ENCODE measurements at places on chromosomes 16 and 17.

DNA sequence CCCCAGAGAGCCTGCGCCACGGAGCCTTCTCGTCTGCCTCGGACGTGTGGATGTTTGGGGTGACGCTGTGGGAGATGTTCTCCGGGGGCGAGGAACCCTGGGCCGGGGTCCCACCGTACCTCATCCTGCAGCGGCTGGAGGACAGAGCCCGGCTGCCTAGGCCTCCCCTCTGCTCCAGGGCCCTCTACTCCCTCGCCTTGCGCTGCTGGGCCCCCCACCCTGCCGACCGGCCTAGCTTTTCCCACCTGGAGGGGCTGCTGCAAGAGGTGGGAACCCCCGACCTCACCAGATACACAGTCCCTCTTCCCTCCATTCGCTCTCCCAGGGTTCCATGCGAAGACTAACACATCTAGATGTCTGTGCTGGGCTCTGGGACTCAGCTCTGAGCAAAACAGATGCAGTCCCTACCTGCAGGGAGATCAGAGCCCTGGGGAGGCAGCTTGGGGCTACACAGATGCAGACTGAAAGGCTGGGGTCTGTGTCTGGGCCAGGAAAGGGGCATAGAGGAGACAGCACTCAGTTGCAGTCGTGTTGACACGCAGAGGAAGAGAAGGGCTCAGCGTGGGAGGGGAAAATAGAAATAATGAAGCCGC, 3.7 kb downstream of the TNK1 start:
- DNase-seq, result no peak

DNA sequence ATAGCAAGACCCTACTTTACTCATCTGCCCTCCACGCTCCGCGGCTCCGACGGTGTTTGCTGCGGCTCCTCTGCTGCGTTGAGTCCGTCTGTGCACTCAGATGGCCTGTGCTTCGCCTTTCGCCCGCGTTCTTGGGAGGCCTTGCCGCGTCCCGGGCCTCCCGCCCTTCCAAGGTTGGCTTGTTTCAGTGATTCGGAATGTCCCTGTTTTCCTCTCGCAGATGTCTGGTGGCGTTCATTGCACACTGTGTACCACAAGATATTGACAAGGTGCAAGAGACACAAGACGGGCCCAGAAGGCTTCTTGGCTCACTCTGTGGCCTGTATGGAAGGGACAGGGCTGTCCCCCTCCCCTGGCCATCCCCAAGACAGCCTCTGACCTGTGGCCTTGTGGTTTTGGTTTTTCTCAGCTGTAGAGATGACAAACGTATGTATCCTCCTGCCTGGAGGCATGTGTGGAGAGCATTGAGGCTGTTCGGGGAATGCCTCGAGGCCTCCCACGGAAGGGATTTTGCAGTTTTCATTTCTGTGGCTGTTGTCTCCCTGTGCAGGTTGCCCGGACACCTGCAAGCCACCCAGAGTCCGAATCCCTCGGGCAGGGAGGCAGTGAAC, 15.4 kb downstream of the MGRN1 start:
- no peak for DNase-seq

- DNase-seq, result no peak
Measured at GRCh38 chr17:1347589-1348323, 52.3 kb downstream of the YWHAE start.

DNA sequence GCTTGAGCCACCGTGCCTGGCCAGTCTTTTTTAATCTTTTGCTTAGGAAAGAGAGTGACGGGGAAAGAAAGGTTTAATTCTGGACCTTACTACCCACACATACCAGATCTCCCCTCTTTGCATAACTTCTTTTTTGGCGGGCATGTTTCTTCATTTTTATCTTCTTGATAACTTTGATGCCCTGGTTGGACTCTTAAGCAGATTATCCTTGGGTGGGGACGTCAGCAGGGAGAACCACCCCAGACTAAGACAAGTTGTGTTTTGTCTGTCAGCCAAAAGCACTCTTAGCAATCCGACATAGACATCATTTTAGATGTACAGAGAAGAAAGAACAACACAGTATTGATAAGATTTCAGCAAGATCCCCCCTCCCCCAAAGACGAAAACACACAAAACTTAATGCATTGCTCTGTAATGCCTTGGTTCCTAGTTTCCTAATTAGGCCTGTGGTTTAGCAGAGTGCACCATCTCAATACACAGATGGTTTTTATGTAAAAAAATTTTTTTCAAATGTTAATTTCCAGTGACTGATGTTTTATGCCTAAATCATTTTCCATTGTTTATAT, 99.9 kb downstream of the MSI2 start:
- no peak for DNase-seq

GRCh38 chr16:89360760-89361435, 129.5 kb downstream of the ANKRD11 start:
- DNase-seq, result no peak

DNA sequence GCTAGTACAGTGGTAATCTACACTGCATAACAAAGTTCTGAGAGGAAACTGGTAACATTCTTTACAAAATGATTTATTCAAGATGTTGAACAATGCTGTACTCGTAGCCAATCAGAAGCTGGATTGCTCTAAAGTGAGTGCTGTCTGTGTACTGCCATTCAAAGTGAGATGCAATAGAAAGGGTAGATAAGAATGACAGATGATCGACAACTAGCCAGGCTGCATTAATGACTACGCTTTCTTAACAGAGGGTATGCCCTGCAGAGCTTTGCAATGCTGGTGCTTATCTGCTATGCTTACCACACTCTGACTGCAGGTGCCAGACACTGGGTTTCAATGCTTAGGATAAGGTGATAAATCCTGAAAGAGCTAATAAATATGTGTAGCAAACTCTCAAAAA, 46.1 kb upstream of the SLC25A19 start:
- DNase-seq, result no peak

GRCh38 chr17:40345161-40345993, 19.2 kb downstream of the GJD3 start:
- no peak for DNase-seq

- no peak for DNase-seq
Measured at GRCh38 chr16:14405611-14406537, 224.2 kb downstream of the PARN start.

- DNase-seq, result no peak
Measured at GRCh38 chr17:78517421-78517820, 59.8 kb downstream of the DNAH17 start.

- no peak for DNase-seq
Measured at GRCh38 chr16:54822492-54822891, 108.2 kb upstream of the IRX5 start.

DNA sequence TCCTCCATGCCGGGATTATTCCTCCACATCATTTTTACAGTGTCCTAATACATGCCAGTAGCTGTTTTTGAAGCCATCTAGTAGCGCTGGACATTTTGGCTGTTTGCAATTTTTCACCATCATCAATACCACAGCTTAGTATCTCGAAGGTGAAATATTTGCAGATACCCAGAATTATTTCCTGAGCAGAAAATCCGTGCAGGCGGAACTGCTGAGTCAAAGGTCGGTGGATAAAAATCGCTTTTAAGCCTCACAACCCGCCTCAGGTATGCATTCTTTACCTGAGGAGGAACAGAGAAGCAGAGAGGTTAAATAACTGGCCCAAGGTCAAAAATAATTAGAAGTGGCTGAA, 584 bp upstream of the TNRC6A start:
- no peak for DNase-seq

- DNase-seq, result no peak
Measured at GRCh38 chr17:2777242-2777867, 18.9 kb upstream of the RAP1GAP2 start.

- DNase-seq, result no peak
Measured at GRCh38 chr17:8951206-8951605, 14.3 kb downstream of the PIK3R5 start.

DNA sequence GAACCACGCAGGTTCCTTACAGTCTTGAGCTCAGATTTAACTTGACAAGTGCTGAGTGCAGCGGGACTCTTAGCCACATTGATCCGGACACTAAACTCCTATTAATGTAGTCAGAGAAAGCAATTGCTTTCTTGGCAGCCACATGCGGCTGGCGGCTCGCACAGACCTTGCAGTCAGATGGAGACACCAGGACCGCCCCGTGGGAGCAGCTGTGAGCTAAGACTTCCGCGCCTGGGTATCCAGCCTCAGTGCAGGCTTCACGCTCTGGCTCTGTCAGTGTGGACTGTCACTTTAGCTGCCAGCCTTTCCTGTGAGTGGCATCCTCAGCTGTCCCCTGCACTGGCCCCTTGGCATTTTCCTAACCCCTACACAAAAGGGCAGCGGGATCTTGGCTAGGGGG, 80.9 kb upstream of the NLRP1 start:
- no peak for DNase-seq

DNA sequence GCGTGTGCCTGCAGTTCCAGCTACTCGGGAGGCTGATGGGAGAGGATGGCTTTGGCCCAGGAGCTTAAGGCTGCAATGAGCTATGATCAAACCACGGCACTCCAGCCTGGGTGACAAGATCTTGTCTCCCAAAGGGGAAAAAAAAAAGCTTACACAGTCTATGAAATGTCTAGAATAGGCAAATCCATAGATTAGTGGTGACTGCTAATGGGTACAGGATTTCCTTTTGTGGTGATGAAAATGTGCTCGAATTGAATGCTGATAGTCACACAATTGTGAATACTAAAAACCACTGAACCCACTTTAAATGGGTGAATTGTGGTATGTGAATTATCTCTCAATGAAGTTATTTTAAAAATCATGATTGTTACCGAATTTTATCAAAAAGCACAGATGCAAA, 14.9 kb downstream of the USP7 start:
- no peak for DNase-seq

DNA sequence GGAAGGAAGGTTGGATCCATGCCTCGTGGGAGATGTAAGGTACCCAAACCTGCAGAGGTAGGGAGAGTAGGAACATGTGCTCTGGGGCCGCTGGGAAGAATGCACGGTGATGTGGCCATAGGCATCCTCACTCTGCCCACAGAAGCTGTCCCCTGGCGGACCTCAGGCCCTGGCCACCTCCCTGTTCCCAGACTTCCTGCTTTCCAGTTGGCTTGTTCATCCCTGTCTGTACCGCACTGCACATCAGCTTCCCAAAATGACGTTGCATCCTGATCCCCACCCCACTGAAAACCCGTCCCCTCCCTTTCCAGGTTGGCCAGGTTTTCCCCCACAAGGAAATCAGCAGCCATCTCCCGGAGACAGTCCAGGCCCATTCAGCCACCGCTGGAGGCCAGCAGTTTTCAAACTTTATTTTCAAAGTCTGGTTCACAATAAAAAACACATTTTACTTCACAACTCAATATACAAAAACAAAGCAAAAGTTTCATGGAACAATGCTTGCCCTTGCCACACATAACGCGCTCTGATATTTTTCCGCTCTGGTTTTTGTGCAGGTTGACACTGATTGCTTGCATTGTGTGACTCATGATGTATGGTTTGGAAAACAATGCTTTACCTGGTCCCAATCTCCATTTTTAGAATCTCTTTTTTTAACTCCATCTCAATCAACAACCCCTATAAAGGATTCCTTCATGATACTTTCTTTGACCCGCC, 143.0 kb downstream of the GAS7 start:
- DNase-seq, result no peak

GRCh38 chr16:24535827-24536226, 3.5 kb upstream of the RBBP6 start:
- DNase-seq, result no peak

GRCh38 chr17:78739331-78739931, 42.6 kb downstream of the CYTH1 start:
- DNase-seq, result no peak

DNA sequence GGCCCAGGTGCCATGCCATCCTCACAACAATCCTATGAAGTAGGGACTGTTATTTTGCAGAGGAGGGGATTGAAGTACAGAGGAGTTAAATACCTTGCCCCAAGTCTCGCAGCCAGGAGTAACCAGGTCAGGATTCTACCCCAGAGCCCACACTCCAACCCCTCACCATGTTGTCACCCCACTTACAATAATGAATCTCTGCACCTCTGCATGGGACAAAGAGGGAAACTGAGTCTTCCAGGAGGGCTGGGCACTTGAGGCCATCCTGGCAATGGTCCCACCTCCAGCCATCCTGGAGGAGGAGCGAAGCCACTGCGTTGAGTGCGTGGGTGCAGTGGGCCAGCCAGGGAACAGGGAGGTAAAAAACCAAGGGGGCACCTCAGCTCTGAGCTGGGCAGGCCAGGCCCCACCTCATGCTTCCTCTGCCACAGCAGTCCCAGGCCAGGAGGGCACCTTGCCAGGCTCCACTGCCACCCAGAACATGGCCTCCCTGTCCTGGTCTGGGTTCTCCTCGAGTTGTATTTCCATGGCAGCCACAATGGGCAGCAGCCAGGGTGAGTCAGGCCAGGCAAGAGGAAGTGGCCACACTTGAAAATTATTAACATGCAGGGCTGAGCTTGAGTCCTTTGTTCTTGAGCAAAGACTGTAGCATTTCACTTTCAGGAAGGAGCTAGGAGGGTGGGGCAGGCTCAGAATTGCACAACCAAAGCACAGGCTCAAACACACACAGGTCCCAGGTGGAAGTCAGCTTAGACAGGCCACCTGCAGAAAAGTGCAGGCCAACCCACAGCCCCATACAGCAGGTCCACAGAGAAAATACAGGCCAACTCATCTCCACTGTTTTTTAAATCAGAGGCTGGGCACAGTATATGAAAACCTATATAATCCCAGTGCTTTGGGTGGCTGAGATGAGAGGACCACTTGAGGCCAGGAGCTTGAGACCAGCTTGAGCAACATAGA, 52.1 kb downstream of the CUEDC1 start:
- no peak for DNase-seq

GRCh38 chr17:19708431-19709175, 7.8 kb downstream of the SLC47A2 start:
- no peak for DNase-seq

- DNase-seq, result no peak
Measured at GRCh38 chr17:35747540-35748017, 5.5 kb downstream of the GAS2L2 start.

DNA sequence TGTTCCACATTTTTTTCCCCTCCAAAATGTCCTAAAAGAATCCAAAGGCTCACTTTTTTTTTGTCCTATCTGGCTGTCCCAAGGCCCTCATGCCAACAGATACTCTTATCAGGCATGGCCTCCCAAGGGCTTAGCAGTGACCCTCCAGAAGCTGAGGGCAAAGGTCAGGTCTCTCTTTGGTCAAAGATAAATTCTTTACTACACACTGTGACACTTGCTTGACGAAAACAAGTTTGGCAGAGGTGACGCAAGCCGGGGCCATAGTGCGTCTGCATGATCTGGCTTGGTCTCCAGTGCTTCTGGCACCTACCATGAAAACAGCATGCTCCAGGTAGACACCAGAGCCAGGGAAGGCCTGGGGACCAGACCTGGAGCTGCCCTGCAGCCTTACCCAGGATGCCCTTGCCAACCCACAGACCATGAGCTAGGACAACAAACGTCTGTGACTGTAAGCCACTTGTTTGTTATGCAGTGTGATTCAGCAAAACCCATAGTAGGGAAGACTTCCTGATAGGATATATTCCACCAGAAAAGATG, 48.5 kb upstream of the IRF8 start:
- no peak for DNase-seq

DNA sequence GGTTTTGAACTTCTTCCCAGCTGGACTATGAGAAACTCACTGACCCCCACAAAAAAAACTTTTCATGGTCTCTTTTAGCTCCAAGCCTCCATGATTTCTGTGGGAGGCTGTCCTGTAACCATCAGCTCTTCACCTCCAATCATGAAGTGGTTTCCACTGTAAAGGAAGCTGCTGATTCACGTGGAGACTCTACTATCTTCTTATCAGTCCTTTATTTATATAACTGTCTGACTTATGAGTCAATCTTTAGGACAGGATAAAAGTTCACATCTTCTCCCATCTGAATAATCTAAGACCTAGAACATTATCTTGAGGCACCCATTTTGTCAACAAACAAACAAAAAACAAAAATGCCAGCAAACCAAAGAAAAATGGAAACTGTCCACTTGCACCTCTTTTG, 409.9 kb downstream of the SLC39A11 start:
- no peak for DNase-seq

All from cortex of kidney (tissue), 1 donor.